Osteoblast (primary cell): ENCODE measurements at places on chromosomes 2 and 18.

GRCh38 chr2:120578576-120579352 lies 156.9 kb upstream of the GLI2 start:
- H3K4me3 ChIP-seq, result no peak overlapping the region
- H3K27me3 ChIP-seq, result no peaks in the 10 kb centered on the region
- H3K27ac ChIP-seq, result no peak overlapping the region
- peaks cover 9% of the 10 kb centered on the region for H3K4me1 ChIP-seq
- H3K36me3 ChIP-seq, result no peaks in the 10 kb centered on the region

DNA sequence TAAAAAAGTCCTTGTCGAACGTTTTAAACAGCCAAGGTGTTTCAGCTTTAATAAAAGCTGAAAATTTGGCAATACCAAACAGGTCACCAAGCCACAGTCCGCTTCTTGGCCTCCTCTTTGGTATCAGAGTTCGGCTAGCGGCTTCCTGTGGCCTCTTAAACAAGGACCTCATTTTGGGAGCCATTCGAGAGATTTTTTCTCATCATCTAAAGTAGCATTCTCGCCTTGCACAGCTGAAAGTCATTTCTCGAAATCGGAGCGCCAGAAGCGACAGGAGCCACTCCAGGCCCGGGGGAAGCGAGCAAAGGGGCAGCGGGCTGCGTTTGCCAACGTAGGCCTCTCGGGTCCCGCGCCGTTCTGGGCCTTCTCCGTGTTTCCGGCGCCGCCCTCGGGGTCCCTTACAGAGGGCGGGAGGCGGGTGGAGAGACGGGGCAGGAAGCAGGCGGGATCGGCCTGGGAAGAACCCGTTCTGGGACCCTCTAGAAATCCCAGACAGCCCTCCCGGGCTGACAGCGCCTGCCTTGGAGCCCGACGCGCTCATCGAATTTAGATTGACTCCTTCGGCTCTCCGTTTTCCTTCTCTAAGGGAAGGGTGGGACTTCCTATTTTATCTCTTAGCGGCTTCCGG lies 522 bp upstream of the ZNF407 start:
- peak; percentile 85 for DNase-seq
- H3K4me1 ChIP-seq, result peaks cover 20% of the 10 kb centered on the region
- H3K27ac ChIP-seq, result peak overlapping the region; percentile 93
- peak overlapping the region; percentile 79 for H3K4me3 ChIP-seq

DNA sequence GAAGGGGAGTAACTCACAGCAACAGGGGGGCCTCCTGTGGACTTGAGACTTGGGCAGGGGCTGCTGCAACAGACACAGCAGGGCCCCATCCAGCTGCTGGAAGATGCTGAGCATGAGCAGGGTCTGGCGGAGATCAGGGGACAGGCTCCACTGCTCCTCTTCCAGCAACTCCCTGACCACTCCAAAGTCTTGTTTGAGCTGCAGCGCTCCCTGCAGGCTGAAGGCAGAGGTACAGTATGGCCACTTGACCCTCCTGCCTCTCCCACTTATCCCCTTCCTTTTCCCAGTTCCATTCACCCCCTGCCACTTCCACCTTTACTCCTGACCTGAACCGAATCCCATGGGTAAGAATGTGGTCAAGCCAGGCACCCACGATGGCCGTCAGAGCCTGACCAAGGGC lies 2.4 kb upstream of the MRPL53 start:
- H3K27me3 ChIP-seq, result no peaks in the 10 kb centered on the region
- H3K4me3 ChIP-seq, result no peak overlapping the region
- peaks cover 24% of the 10 kb centered on the region for H3K36me3 ChIP-seq
- DNase-seq, result peak; percentile 65
- H3K4me1 ChIP-seq, result peaks cover 14% of the 10 kb centered on the region
- no peak overlapping the region for H3K27ac ChIP-seq

GRCh38 chr2:29130295-29130694 lies 15.1 kb downstream of the CLIP4 start:
- peaks cover 37% of the 10 kb centered on the region for H3K4me1 ChIP-seq
- H3K27me3 ChIP-seq, result no peaks in the 10 kb centered on the region
- peak overlapping the region; percentile 91 for H3K27ac ChIP-seq
- H3K4me3 ChIP-seq, result peak overlapping the region; percentile 39
